ENCODE measurements at places on chromosomes 11 and 22.

- no peak for DNase-seq
These were observed 973.6 kb upstream of the TENM4 start for GRCh38 chr11:80414181-80415165.

DNA sequence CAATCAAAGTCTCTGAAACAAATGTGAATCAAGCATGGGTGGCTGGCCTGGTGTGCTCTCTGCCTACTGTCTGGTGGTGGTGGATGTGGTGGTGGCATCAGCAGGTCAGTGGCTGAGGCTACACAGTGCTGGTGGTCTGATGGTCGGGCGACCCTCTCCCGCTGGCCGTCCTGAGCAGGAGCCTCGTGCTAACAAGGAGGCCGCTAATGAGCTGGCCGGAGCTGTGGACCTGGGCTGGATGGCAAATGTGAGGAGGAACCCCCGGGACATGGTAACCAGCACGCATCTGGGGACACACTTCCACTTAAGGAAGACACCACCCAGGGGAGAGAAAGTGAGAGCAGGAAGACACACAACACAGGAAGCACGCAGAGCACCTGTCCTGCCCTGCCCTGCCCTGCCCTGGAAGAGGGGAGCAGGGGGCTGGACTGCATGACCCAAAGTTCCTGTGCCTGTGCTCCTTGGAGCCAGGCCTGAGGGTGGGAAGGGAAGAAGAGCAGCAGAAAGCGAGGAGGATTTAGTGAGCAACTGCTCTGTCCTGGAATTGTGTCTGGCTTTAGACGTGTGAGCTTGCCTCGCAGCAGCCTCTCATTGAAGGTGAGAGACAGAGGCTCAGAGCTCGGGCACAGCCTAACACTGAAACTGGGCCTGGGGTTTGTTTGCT lies 23.7 kb downstream of the SLC37A2 start:
- DNase-seq: no peak

- no peak for DNase-seq
These were observed 28.9 kb upstream of the TMEM86A start for GRCh38 chr11:18669711-18670110.

GRCh38 chr11:126189109-126189929 lies 22.1 kb downstream of the RPUSD4 start:
- DNase-seq: no peak

- DNase-seq: no peak
These were observed 52.0 kb upstream of the DEPDC7 start for GRCh38 chr11:32963721-32964120.

DNA sequence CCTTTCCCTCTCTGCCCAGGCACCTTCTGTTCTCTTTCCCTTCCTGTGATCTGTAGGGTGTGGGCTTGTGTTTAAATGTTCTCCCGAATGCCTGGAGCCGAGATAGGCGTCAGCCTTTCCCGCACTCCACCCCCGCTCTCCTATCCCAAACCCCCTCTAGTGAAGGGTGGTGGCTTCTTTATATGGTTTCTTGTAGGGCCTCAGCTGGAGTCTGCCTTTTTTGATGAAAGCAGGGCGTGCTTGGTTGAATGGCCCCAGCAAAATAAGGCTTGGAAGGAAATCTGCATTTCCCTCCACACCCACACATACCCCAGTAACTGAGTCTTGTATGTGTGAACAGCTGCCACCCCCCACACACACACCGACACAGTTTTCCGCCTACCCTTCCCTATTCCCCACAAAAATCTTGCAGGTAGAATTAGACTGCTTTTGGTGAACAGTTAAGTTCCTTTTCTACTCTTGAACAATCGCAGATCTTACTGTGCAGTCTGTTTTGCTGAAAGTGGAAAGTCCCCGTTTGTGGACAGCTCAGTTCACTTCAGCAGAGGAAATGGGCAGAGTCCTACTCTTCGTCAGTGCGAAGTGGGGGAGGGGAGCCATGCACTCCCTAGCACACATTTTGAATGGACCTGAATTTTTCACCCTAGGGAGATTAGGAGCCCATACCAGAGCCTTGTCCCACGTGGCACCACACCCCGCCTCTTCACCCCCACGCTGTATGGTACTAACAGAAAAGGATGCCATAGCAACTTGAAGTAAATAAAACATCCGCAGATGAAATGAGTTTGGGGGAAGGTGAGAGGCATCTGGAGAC lies 25.5 kb upstream of the GRK2 start:
- peak; percentile 64 for DNase-seq

GRCh38 chr11:31825838-31826484 lies 14.8 kb upstream of the PAX6 start:
- DNase-seq: no peak

All from stimulated activated CD8-positive, alpha-beta memory T cell treated with anti-CD3 and anti-CD28 coated beads, Interleukin-7, amount 100 ng/mL, for 4 hours (primary cell).